ENCODE measurements at places on chromosomes 13 and 19.
A peak's percentile ranks its signal among the peaks of the same experiment; 100 is the strongest.

DNA sequence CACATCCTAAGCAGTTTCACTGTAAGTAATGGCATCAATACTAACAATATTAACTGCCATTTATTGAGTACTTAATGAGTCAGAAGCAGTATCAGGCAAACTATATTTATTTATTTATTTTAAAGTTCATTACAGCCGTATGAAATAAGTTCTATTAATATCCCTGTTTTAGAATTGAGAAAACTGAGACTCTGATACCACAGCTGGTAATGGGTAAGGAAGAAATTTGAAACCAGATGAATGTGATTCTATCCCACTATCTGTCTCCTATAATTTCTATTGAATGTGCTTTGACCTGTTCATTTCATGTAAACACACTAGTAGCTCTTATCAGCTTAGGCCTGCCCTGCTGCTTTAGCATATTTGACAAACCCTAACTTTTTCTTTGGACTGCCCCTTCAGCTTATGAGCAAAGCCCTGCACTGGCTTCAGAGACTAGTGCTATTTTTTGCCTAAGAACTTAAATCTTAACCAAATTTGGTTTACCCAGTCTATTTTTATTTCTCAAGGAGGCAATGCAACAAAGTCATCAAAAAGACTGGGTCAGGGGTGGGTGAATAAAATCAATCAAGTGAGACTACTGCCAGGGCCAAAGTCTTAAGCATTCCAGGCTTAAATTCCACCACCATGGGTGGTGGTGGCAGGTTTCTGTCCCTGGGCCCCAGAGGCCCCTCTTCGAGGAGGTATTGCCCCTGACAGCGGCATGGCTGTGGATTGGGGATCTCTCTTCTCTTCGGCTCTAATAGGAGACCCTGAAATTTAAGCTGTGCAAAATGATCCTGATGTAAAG lies 143.4 kb downstream of the DLEU7 start:
- no peak for DNase-seq

DNA sequence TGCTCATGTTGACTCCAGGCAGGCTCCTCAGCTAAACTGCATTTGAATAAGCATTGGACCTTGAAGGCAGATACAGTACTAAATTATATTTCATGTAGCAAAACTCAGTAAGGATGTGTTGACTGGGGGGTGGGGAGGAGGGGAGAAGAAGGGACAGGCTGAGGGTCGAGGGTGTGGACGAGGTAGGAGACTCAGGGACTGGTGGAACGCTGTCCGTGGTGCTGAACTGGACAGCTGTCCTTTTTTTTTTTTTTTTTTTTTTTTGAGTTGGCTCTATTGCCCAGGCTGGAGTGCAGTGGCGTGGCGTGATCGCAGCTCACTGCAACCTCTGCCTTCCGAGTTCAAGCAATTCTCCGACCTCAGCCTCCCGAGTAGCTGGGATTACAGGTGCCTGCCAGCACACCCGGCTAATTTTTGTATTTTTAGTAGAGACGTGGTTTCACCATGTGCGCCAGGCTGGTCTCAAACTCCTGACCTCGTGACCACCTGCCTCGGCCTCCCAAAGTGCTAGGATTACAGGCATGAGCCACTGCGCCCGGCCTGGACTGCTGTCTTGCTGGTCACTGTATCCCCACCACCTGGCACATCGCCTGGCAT lies 33.2 kb upstream of the CASP14 start:
- no peak for DNase-seq

DNA sequence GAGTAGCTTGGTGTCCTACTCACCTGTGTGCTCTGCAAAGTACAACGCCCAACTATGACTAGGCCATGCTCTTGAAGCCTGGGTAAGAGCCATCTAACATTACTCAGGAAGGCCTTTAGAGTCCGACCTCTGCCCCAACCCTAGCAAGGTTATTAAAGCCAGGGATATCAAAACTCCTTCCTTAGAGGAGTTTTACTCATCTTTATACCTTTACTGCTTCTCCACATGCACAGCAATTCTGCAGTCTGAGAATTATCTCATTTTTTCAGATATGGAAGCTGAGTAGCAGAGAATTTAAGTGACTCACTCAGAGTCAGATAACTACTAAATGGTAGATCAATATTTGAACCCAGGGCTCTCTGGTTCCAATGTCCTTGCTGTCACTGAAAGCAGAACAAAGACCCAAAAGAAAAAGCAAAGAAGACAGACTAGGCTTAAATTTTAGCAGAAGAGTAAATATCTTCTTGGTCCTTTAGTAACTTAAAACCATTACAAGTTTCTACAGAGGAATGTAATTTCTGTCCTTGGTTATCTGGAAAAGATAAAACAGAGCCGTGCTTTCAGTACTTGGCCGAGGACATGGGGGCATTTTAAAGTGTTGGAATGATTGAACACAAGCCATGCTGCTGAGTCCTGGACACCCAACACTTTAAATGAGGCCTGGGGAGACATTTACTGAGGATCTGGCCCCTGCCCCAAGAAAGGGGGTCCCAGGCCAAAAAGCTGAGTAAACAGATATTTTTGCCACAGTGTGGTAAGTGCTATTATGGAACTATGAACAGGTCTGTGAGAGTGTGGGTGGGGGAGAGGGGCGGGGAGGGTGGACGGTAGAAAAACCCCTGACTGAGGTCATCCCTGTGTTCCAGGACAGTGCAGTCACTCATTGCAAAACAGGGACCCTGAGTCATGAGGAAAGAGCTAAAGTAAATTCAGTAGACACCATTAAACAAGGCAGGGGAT lies 18.4 kb upstream of the KPNA3 start:
- DNase-seq: no peak

GRCh38 chr19:29942404-29943261 lies 594 bp downstream of the URI1 start:
- DNase-seq: peak; percentile 76

- DNase-seq: peak; percentile 98
Measured at GRCh38 chr19:30887042-30887441, 462.2 kb downstream of the TSHZ3 start.

DNA sequence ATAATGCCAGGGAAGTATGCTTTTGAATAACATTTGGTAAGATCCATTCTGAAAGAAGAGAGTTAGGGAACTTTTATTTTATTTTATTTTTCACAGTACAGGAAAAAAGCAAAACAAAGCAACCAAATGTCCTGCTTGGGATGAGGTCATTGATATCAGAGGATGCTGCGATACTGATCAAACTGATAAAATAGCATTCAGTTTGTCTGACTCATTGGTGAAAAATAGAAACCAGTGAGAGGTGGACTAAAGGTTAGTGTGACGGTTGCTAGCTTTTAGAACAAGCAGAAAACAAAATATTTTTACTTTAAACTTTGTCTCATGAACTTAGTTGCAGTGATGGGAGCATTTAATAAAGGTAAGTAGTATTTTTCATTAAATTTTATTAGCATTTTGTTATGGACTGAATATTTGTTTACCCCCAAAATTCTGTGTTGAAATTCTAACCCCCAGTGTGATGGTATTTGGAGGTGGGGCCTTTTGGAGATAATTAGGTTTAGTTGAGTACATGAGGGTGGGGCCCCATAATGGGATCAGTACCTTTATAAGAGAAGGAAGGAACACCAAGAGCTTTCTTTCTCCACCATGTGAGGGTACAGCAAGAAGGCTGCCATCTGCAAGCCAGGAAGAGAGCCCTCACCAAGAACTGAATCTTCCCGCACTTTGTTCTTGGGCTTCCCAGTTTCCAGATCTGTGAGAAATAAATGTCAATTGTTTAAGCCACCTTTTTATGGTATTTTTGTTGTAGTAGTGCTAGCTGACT lies 37.3 kb downstream of the ITGBL1 start:
- peak; percentile 82 for DNase-seq

DNA sequence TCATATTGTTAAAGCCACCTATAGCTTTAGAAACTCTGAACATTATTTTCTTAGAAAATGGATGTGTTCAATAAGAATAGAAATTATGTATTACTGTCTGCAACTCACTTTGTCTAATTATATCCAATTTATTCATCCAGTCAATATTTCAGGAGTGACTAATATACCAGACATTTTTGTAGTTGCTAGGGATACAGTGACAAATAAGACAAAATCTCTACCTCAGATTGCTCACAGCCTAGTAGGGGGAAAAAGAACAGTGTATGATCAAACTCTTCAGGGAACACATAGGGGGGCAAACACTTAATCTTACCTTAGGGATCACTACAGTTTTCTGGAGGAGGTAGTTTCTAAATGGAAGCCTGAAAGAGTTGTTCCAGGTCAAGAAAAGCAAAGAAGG lies 8.6 kb downstream of the BRCA2 start:
- DNase-seq: no peak

DNA sequence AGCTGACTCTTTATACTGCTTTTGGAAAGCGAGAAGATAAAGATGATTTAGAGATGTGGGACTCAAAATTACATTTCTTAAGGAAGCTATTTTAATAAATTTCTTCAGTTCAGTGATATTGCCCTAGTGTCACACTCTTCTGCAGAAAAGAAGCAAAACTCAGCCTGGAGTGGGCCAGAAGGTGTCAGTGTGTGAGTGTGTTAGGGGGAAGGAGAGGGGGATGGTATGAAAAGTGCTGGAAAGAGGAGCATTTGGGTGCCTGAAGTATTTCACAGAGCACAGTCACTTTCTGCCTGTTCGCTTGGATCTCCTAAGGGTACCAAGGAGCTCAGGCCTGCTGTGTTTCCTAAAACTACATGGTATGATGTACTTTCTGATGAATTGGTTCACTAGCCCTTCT lies 84.5 kb upstream of the FRY start:
- no peak for DNase-seq

- DNase-seq: no peak
Measured at GRCh38 chr13:110653851-110654250, 38.5 kb downstream of the NAXD start.

- DNase-seq: no peak
Measured at GRCh38 chr19:33264881-33265445, 37.4 kb downstream of the CEBPA start.

GRCh38 chr19:28435551-28436271 lies 777.2 kb downstream of the UQCRFS1 start:
- DNase-seq: no peak

- no peak for DNase-seq
Measured at GRCh38 chr13:32079587-32079986, 48.0 kb downstream of the FRY start.

DNA sequence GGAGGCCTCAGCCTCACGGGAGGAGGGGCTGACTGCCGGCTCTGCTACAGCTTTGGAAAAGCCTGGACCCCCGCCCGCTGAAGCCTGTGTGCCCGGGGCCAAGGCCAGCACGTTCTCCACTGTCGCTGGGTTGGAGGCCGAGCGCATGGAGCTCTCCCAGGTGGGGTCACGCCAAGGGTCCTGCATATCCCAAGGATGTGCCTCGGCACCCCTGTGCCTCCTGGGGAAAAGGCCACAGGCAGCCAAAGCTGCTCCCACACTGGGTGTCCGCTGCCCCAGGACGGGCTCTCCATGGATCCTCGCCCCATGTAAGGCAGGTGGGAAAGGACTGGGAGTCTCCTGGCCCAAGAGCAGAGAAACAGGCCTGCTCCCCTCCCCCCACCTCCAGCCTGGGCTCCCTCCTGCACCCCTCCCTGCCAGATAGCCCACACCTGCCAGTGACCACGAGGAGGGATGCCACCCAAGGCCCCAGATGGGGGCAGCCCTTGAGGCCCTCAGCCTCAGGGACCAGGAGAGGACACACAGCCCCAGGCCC lies 64.0 kb downstream of the MLLT1 start:
- no peak for DNase-seq

GRCh38 chr19:58553799-58554493 lies 959 bp downstream of the CHMP2A start:
- no peak for DNase-seq

DNA sequence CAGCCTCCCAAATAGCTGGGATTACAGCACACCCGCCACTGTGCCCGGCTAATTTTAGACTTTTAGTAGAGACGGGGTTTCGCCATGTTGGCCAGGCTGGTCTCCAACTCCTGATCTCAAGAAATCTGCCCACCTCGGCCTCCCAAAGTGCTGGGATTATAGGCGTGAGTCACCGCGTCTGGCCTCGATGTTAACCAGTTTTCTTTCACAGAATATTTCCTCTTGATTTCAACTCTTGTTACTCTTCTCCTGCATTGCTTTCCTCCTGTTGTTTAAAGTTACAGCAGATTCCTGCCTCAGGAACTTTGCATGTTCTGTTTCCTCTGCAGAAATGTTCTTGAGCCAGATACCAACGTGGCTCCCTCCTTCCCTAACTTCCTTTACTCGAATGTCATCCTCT lies 3.7 kb upstream of the PEX11G start:
- DNase-seq: no peak

DNA sequence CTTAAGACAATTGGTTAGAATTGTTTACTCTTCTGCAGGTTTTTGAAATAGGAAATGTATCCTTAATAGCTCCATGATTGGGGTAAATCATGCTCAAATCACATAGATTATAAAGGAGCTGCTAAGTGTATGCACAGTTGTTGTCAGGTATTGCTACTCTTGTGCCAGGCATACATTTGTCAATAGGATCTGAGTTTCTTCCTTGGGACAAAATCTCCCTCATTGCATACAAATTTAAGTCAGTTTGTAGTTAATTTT lies 109.3 kb upstream of the MLNR start:
- DNase-seq: peak; percentile 50

DNA sequence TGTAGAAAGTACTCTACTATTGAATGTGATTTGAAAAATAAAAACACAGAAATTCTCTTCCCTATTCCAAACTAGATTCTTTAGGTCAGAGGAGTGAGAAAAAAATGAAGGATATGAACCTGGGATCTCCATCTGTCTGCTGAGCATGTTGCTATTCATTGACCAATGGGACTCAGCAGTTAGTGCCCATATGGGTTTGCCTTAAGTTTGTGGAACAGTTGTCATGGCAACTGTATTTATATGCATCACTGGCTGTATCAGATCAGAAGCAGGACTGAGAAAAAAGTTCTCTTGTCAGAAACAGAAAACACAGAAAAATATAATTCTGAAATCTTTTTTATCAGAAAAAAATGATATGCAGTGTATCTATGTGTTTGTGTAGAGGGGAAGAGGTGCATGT lies 73.3 kb upstream of the ATXN8OS start:
- peak; percentile 24 for DNase-seq

DNA sequence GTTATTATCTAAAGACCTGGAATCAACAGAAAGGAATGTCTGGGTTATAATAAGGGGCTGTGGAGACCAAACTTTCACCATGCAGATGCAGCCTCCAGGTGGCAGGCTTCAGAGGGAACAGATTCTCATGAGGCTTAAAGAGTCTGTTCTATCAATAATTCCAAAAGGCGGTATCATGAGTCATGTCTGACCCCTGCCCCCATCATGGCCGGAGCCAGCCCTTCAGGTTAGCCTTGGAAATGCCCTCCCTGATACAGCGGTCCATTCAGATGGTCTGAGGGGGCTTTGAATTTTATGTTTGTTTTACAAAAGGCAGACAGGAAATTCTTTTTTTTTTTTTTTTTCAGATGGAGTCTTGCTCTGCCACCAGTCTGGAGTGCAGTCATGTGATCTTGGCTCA lies 21.7 kb upstream of the LAMP1 start:
- peak; percentile 69 for DNase-seq

- DNase-seq: no peak
Measured at GRCh38 chr13:83825676-83826075, 56.6 kb downstream of the SLITRK1 start.
